NCI-H446 (cell line): ENCODE measurements at places on chromosomes 13 and 19.

DNA sequence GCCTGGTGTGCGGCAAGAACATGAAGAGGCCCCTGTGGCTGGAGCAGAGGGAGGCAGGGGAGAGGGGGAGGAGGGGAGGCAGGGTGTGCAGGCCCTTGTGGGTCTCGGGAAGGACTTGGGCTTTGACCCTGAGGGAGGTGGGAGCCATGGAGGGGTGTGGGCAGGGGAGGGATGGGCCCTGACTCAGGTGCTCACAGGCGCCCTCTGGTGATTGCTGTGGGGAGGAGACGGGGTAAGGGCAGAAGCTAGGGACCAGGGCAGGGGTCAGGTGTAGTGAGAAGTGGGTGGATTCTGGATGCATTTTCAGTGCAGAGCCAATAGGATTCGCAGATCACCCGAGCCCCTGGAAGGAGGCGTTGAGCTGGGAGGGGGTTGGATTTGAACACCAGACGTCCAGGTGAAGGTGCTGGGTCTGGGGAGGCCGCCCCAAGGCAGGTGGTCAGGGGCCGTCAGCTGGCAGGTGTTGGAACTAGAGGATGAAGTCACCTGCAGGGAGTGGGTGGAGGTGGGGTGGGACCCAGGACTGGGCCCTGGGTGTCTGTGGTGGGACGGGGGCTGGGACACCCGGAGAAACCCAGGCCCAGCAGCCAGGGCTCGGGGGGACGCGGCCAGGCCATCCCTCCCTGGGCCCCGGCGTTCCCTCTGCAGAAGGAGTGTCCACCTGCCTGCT is 185.4 kb downstream of the KDM4B start:
- peak; percentile 15 for DNase-seq

GRCh38 chr19:21580818-21581217 is 75.4 kb downstream of the ZNF429 start:
- DNase-seq: no peak

DNA sequence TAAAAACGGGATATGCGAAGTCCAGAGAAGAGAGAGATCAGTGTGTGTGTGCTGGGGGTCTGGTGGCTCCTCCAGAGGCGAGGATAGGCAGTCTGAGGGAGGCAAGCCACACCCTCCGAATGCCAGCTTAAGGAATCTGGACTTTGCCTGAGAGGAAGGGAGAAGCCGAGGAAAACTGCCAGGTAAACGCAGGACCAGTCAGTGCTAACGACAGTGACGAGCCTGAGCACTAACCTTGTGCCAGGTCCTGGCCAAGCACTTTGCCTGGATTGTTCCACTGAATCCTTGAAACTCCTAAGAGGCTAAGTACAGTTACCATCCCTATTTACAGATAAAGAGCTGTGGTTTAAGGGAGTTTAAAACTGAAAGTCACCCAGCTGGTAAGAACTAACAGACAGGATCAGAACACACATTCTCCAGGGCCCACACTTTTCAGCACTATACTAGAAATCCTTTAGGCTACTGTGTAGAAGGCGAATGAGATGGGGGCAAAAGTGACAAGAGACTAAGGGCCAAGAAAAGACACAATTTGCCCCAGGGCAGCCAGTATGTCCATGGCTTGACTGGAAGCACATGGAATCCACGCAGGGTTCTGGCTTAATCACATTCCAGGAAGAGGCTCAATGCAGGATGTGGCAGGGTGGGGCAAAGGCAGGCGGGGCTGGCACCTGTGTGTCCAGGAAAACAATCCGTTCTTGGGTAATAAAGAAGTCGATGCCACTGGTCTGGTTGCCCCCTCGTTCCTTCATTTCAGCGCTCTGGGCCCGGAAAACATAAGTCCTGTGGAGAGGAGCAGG is 15.1 kb downstream of the SMG9 start:
- no peak for DNase-seq

DNA sequence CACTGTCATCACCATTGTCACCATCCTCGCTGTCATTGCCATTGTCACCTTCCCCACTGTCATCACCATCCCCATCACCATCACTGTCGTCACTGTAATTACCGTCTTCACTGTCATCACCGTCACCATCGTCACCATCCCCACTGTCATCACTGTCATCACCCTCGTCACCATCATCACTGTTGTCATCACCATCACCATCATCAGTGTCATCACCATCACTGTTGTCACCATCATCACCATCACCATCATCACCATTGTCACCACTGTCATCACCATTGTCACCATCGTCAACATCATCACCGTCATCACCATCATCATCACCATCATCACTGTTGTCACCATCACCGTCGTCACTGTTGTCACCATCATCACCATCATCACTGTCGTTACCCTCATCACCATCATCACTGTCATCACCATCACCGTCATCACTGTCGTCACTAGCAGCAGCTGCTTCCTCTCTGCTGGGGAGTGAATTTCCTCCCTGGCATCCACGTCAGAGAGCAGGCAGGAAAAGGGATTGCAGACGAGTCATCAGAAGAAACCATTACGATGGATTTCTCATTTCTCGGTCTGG is 27.3 kb downstream of the TMEM255B start:
- no peak for DNase-seq

DNA sequence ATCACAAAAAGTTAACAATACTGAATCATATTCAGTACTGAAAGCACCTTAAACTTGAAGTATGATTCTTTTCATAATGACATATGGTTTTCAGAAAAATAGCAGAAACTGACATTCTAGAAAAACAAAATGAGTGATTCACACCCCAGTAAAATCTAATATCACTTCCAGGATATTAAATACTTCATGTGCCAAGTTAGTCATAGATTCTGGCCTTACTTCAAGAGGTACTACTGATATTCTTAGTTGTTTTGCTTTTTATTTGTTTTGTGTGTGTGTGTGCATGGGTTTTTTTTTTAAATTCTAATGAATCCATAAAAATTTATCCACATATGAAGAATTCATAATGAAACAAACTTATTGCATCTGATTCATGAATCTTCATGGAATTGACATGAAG is 207.9 kb upstream of the UFM1 start:
- peak; percentile 28 for DNase-seq

DNA sequence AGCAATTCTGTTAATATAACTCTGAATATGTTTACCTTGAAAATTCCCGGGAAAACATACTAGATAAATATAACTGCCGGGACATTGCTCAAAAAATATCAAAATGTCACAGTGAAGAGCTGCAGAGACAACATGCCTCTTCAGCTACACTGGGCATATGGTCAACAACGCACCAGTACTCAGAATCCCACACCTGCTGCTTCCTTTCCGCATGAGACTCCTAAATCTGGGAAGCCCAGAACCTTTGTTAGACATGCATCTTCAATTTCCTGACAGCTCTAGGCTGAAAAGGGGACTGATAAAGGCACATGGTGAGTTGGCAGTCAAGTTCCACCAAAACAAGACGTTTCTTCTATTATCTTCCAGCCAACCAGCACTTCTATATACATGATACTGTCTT is 53.7 kb downstream of the USP12 start:
- DNase-seq: no peak

GRCh38 chr13:22427066-22427465 is 753.7 kb upstream of the SGCG start:
- no peak for DNase-seq

DNA sequence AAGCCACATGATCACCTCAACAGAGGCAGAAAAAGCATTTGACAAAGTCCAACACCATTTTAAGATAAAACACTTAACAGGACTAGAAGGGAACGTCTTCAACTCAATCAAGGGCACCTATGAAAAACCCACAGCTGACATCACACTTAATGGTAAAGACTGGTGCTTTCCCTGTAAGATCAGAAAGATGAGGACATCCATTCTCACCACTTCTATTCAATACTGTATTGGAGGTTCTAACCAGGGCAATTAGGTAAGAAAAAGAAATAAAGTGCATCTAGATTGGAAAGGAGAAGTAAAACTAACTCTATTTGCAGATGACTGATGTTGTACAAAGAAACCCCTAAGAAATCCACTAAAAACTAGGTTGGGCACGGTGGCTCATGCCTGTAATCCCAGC is 11.2 kb upstream of the AKAP8 start:
- DNase-seq: no peak

DNA sequence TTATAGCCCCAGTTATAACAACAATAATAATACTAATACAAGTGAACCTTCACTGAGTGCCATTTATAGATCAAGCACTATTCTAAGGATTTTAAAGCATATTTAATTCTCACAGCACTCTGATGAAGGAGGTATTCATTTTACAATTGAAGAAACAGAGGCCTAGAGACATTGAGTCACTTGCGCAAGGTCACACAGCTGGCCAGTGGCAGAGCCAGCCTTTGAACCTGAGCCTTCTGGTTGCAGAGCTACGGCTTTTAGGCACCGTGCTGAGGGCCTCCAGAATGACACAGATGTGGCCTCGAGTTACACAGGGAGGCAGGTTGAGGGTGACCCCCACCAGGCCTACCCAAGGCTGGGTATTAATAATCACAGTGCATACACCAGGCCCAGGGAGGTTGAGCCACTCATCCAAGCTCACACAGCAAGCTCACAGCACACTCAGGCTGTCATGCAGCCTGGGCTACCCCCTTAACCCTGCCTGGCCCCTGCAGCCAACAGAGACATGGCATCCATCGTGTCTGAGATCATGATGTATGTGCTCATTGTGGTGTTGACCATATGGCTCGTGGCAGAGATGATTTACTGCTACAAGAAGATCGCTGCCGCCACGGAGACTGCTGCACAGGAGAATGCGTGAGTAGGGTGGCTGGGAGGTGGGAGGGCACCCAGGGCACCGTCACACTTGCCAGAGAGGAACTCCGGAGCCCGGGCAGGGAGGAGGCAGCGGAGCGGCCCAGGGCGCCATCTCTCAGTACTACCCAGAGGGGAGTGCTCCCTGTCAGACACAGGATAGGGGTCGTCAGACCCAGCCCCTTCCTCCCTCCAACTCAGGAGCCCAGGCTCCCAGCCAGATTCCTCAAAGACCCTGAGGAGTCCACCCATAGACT is 2.7 kb upstream of the HPN start:
- DNase-seq: peak; percentile 44
